Astrocyte (in vitro differentiated cells and primary cell): ENCODE measurements at places on chromosomes 16 and 17. TPM values are rescaled to one million over a fixed set of nuclear protein-coding genes. Genes with fewer than 3 reads are reported as not detected.

DNA sequence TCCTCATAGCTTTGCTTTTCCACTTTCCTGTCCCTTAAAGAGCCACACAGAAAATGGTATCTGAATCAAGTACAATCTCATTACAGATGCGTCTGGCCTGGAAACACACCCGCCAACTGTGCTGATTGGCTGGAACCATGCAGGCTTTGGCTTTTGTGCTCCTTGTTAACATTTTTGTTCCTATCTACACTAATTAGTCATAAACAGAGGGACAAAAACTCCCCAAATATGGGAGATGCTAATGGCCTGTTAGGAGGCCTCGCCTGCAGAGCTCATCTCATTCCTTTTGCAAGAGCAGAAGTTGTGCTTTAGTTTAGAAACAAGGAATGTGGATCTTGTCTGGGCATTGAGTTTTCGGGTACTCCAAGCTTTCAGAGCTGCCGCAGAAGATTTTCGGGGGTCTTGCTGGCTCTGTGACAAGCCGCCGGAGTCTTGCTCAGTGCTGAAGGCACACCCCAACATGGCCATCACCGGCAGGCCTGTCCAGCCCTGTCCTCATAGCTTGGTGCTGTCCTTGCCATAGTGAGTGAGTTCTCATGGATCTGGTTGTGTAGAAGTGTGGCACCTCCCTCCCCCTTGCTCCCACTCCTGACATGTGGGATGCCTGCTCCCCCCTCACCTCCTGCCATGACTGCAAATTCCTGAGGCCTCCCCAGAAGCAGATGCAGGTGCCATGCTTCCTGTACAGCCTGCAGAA lies 69.8 kb downstream of the METRNL start:
- DNase-seq: no peak

DNA sequence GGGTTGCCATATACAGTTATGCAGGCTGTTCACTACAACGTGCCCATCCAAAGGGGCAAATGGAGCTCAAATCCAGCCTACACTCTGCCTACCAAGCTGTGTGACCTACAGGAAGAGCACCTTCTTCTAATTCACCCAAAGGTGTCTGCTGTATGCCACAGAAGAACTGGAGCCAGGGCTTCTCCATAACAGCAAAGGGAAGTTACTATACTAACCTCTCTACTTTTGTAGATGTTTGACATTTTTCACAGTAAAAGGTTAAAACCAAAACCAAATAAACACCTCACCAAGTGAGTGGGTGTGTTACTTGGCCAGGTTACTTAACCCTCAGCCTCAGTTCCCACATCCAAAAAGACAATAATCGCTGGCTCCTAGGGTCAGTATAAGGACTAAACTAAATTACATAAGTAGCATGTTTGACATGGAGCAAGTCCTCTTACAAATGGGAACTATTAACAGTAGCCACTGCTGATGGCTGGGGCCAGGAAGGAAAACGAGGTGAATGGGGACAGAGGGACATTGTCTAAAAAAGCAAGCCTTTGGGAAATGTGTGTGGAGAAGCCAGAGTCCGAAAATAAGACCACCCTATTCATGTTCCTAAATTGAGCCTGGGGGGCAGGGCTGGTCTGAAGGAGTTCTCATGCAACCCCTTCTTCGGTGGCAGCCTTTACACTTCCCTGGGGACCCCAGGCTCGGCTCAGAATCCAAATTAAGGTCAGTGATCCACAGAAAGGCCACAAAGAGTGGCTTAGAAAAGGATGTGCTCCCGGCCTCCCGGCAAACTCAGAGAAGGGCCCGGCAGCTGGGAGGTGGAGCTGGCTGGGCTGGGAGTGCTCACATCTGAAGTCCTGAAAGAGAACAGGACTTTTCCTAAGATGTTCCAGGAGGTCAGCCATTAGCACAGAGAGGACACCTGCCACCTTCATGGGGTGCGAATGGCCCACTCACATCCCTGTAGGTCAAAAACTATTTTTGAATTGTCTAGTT lies 13.5 kb downstream of the CUEDC1 start:
- DNase-seq: no peak

GRCh38 chr16:54437401-54437800 lies 150.8 kb upstream of the IRX3 start:
- no peak for DNase-seq

- DNase-seq: peak; percentile 26
These were observed 115.9 kb downstream of the KATNIP start for GRCh38 chr16:27665881-27666280.

DNA sequence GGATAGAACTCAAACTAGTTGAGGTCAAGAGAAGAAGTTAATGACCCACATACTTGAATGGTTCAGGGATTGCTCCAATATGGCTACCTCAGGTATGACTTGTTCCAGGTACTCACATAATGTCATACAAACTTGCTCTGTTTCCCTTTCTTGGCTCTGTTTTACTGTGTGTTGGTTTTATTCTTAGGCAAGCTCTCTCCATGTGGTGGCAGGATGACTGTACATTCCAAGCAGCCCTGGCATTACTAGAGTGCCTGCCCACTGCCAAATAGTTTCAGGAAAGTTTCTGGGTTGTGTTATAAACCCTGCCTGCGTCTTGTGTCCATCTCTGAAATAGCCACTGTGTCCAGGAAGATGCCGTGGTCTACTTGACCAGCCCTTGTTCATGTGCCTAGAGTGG lies 476.8 kb downstream of the SHISA9 start:
- no peak for DNase-seq

GRCh38 chr16:53094013-53094630 lies 39.3 kb downstream of the CHD9 start:
- no peak for DNase-seq

DNA sequence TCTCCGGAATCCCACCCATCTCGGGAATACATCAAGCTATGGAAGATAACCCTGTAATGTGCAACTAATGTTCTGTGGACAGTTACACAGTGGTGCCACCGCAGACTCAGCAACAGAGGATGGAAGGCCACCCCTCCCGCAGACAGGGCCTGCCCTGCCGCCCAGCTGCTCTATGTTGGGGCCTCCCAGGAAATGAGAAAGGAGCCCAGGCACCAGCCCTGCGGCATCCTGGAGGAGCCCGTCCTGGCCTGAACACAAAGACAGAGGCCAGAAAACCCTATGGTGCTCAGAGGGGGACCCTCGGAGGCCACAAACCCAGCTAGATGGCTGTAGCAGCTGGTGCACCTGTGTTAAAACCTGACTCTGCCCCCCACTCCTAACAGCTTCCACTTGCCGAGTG lies 216.1 kb upstream of the RPL38 start:
- no peak for DNase-seq

- no peak for DNase-seq
These were observed 8.4 kb upstream of the PCTP start for GRCh38 chr17:55742272-55743102.

DNA sequence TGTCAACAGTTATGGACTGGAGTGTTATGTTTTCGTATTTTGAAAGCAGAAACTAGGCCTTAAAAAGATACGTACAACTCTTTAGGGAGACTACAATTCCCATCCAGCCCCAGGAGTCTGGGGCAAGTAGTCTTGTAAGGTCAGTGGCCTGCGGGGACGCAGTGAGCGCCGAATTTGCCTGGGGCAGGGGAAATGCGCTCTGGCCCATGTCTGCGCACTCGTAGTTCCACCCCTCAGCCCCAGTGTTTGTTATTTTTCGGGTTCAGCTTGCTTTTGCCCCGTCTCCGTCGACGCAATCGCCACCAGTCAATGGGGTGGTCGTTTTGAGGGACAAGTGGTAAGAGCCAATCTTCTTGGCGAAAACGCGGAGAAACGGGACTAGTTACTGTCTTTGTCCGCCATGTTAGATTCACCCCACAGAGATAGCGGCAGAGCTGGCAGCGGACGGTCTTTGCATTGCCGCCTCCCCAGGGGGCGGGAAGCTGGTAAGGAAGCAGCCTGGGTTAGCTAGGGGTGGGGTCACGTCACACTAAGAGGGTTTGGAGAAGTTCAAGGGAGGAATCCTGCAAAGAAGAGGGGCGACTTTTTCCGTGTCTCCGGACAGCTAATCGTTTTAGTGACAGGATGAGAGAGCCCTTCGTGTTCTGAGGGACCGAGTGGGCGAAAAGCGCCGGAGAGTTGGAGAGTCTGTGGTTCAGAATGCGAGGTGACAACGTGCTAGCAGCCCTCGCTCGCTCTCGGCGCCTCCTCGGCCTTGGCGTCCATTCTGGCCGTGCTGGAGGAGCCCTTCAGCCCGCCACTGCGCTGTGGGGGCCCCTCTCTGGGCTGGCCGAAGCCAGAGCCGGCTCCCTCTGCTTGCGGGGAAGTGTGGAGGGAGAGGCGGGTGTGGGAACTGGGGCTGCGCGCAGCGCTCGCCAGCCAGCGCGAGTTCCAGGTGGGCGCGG lies 1.1 kb upstream of the BRCA1 start:
- no peak for DNase-seq

- no peak for DNase-seq
These were observed 34.9 kb downstream of the SMARCE1 start for GRCh38 chr17:40612599-40613244.

GRCh38 chr16:10660950-10661635 lies 33.6 kb downstream of the TEKT5 start:
- no peak for DNase-seq

DNA sequence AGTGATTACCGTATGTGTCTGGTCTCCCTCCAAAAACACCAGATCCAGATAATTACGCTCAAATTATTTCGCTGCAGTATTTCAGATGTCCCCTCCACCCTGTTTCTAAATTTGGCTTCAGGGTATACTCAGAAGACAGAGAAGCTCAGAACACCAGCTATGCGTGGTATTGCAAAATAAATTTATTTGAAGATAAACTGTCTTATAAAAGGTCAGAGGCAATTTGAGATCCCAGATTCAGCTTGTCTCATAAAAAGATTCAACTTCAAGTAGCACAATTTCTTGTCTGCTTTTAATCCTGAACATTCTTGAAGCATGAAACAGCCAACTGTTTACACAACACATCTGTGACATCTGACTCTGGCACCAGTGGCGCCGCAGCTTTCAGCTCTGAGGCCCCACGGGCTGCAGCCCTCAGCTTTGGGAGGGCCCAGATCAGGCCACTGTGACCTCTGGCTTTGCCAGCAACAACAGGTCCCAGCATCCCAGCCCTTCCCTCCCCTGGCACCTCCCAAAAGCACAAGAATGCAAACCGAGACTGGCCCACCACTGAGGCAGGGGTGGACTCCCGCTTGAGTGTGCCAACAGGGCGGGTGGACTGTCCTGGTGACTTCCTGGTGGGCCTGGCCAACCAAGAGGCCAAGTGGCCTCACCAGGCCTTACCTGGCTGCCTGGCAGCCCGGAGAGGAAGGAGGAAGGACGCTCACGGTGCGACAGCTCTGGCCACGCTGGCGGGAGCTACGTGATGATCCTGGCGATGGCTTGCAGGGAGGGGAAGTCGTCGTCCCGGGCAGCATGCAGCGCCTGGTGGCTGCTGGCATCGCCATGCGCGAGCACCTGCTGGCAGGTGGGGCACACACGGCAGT lies 8.0 kb downstream of the SYNGR3 start:
- no peak for DNase-seq

GRCh38 chr16:73240920-73241319 lies 193.0 kb upstream of the ZFHX3 start:
- no peak for DNase-seq

- DNase-seq: no peak
These were observed 403.0 kb upstream of the ASIC2 start for GRCh38 chr17:33696102-33696501.

GRCh38 chr17:63973247-63973646 lies 529 bp upstream of the SCN4A start:
- DNase-seq: no peak

DNA sequence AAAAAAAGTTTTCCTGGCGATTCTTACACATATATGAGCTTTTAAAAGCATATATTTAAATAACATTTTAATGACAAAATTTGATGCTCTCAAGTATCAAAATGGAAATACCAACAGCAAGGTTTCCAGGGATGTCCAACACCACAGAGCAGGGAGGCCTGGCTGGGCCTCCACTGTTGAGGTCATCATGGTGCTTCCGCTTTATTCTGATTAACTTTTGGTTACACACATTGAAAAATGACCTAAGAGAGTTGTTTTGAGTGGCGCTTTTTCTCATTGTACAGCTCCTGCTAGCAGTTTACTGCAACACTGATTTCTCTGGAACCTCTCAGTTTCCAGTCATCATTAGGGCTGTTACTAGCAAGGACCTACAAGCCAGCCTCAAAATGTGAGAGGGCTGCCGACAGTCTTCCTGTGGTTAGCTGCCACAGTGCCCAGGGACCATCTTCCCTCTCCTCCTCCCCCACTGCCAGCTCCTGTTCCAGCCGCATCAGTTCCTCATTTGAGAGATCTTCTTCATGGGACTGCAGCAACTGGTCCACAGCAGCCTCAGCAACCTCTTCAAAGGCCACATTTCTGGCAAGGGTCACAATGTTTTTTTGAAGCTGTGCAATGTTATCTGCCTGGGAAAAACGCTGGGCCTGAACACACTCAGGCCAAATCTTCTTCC lies 21.3 kb downstream of the DEF8 start:
- no peak for DNase-seq

DNA sequence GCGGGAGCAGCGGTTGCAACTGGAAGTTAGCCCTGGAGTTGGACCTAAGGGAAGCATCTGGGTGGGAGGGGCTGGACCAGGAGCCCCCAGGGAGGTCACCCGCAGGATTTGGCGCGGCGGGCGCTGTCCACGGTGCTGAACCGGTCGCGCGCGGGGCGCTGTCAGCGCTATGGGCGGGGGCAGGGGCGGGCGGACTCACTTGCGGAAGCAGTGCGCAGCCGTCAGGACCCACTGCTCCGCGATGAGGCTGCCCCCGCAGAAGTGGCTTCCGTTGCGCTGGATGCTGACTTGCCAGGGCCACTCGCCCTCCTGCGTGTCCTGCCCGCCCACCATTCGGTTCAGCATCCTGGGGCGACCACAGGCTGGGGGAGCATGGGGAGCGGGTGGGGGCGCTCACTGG lies 4.5 kb downstream of the PRSS27 start:
- peak; percentile 19 for DNase-seq

Gene USP43
- total RNA-seq: 5.3 and 7.0 TPM in 2 replicates

Gene CCDC40
- 5.0 and 7.0 TPM in 2 replicates for total RNA-seq

Gene SHCBP1
- 2.1 and 3.4 TPM in 2 replicates for total RNA-seq

Gene FBF1
- 5.1 and 5.2 TPM in 2 replicates for total RNA-seq

Gene P2RX5
- total RNA-seq: 2.4 TPM in 2 replicates

Gene TMEM97
- total RNA-seq: 13.4 and 20.4 TPM in 2 replicates

Gene TOM1L1
- 20.3 and 27.1 TPM in 2 replicates for total RNA-seq

Gene ZNF771
- total RNA-seq: 13.9 and 15.5 TPM in 2 replicates

Gene LHX1
- total RNA-seq: 10.8 and 11.8 TPM in 2 replicates

Gene PPM1E
- 0.67 and 0.79 TPM in 2 replicates for total RNA-seq

Gene RIPOR1
- total RNA-seq: 94.5 and 116 TPM in 2 replicates

Gene NPB
- 2.0 and 2.7 TPM in 2 replicates for total RNA-seq

Gene CTF1
- total RNA-seq: 5.2 and 5.9 TPM in 2 replicates

Gene HES7
- 0.64 and 1.0 TPM in 2 replicates for total RNA-seq

Gene TNFRSF13B
- not detected in 2 replicates for total RNA-seq
